Stimulated activated naive CD4-positive, alpha-beta T cell treated with Interleukin-2 at 50 U/mL for 16 hours (primary cell): ENCODE measurements at places on chromosomes 13 and 19.

DNA sequence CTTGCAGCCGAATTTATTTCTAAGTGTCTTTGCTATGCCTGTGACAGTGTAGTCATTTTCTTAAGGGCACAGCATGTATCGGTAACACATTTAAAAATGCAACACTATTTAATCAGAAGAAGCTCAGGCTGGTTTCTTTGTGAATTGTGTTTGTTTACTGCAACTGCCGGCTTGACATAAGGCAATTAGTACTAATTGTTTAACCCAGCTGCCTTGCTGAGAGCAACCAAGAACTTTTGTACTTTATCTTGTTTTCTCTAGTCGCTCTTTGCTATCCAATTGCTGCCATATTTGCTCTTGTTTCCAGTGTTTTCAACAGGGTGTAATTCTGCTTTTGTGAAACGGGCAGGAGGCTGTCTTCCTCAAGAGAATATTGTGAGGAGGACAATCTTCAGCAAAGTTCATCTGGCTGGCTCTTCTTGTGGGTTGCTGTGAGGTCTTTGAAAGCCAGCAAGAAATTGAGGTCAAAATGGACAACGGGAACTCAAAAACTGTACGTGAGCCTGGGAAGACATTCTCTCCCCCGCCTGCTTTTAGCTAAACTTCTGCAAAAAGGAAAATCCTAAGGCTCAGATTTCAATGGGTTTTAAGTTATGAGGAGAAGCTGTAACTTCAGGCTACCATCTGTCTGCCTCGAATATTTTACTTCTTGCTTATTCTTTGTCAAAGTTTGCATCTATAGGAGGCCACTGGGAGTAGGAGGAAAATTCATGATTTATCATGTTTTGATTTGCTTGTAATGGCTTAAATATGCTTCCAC is 75.8 kb upstream of the TSHZ3 start:
- DNase-seq = no peak

DNA sequence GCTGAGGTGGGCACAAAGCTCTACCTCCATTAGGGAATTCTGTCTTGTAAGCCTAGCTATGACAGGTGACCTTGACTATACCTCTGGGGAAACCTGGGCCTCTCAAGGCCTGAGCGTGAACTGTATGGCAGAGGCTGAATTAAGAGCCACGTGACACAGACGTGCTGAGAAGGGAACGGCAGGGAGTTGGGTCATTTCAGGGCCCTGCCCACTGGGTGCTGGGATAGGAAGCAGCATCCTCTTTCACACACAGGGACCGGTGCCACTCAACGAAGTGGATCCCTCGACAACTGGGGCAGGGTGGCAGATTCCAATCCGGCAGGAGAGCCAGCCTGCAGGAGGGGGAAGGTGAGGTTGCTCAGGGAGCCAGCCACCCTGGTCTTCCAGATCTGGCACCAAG is 9.2 kb downstream of the ASF1B start:
- no peak for DNase-seq

DNA sequence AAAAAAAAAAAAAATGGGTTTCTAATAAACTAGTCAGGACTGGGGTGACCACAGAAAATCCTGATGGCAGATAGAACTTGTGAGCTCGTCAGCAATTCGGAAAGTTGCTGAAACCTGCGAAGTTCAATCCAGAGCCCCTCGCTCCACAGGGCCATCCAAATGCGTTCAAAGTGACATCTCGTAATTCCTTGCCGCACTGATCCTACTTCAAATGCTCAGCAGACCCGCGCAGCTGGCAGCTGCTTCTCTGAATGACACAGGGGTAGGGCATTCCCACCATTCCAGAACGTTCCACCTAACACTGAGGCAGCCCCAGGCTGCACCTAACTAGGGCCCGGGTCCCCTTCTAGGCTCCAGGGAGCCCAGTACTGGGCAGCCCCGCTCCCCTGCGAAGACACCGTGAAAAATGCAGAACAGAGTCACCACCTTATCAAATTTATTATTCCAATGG is 4.8 kb upstream of the DAPK3 start:
- DNase-seq = no peak

DNA sequence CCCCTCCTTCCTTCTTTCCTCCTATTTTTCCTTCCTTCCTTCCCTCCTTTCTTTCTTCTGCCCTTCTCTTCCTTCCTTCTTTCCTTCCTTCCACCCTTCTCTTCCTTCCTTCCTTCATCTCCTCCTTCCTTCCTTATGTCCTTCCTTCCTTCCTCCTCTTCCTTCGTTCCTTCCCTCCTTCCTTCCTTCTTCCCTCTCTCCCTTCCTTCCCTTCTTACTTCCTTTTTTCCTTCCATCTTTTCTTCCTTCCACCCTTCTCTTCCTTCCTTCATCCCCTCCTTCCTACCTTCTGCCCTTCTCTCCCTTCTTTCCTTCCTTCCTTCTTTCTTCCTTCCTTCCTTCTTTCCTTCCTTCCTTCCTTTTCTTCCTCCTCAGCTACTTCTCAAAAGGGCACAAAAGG is 287.3 kb upstream of the ZNF507 start:
- no peak for DNase-seq

- DNase-seq = no peak
Measured at GRCh38 chr13:65860306-65860705, 1369.8 kb downstream of the PCDH9 start.

GRCh38 chr19:48120505-48120904 is 9.9 kb upstream of the PLA2G4C start:
- no peak for DNase-seq

GRCh38 chr13:99873832-99874430 is 97.6 kb downstream of the ZIC5 start:
- DNase-seq = no peak
